Stimulated activated CD4-positive, alpha-beta T cell treated with anti-CD3 and anti-CD28 coated beads, TNF-alpha, amount 100 ng/mL, for 4 hours (primary cell): ENCODE measurements at places on chromosomes 16 and 17.

DNA sequence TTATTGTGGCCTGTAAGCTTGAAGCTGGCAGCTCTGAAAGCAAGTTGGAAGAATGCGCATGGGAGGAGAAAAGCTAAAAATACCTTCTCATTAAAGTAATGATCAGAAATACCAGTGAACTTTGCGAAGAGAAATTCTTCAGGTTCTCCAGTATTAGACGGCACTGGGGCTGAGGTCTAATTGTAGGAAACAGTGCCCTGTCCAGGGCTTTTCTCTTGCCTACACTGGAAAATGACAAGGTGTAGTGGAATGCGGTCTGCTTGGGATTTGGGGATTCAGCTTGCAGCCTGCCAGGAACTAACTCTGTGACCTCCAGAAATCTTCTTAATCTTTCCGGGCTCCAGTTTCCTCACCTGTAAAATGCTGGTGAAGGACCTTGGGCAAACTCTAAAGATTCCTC, 53.3 kb upstream of the KCNJ16 start:
- DNase-seq: no peak

- DNase-seq: no peak
Measured at GRCh38 chr17:7915179-7915610, 894 bp downstream of the RNF227 start.

- DNase-seq: peak; percentile 10
Measured at GRCh38 chr16:22373662-22374310, 633 bp downstream of the CDR2 start.

DNA sequence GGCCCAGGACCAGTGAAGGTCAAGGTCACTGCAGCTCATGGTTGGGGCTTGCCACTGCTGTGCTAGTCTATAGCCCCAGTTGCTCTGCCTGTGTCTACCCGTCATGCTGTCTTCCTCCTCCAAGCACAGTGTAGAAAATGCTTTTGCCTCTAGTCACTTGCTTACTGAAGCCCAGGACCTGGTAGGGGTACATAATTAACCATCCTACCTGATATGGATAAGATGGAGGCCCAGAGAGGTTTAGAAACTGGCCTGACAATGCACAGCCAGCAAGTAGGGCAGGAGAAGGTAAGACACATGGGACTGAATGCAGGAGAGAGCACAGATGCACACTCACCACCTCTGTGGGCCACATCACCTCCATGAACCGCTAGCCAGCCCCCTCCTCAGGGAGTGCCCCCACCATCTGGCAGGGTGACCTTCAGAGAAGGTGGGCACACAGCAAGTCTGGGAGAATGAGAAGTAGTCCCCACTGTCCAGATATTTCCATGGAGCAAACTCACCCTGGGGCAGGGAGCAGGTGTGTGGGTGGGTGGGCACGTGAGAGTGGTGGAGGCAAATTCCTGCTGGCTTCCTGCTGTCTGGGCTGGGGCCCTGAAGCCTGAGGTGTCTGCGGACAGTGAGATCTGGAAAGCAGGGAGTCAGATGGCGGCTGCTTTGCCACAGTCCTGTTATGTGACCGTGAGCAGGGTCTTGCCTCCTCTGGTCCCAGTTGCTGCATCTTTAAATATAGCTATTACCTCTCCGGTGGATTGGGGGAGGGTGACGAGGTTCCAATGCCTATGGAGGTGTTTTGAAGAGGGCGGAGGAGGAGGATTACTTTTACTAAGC, 1.0 kb downstream of the CX3CL1 start:
- no peak for DNase-seq

GRCh38 chr16:10754941-10755340, 11.3 kb downstream of the NUBP1 start:
- no peak for DNase-seq
